D721Med (cell line): ENCODE measurements at places on chromosomes 5 and 9.

DNA sequence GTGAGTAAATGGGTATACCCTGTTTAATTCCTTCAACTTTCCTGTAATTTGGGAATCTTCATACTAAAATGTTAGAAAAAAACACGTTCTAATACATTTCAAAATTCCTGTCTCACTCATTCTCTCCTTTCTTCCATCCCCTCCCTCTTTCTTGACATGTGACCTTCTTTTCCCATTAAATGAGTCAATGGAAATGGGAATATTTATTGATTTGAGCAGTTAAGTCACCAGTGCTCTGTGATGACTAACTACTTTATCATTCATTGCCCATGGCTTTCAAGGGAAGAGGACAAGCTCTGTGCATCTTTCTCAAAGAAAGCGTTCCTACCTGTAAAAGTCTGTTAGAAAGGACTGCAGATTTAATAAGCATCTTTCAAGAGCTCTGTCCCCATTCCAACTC, 144.4 kb upstream of the MAP3K1 start:
- no peak for DNase-seq

DNA sequence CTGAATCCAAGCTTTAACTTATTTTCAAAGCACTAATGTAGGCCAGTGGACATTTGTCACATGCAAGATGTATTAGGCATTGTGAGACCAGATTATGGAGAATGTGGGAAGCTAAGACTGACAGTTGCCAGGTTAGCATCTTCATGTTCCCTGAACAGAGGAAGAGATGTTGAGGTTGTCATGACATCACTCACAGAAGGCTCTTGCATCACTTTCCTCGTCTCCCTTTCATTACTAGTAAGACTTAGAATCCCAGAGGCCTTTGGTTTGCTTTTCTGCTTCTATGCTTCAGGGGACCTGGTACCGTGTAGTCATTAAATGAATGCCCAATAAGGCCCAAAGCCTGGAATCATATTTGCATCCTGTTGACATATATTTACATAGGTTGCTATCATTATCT, 76.4 kb upstream of the RPS23 start:
- no peak for DNase-seq

- DNase-seq = no peak
Observed at GRCh38 chr9:87685441-87685840, 40.5 kb upstream of the CTSL start.

DNA sequence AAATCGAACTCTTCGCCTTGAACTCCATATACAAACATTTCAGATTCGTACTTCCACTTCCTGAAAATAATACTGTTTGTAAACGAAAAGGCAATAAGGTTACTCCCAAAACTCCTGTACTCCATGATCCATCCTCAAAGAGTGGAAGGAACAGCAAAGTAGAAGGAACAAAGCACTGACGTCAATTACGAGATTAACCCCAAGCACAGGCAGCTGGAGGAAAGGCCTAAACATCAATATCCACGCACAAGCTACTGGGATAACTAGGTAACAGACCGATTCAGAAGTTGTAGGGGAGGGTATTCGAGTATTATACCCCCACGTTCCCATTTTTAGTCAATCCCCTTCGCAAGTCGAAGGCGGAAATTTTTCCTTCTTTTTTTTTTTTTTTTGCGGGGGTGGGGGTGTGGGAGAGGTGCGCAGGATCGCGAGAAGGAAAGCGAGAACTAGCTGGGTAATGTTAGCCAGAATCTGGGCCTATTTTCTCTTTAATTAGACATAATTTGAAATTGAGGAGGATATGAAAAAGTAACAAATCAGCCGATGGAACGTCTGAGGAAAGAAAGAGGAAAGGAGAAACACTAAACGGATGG, 909 bp downstream of the AFF4 start:
- DNase-seq = no peak

GRCh38 chr5:34663771-34664496, 7.8 kb downstream of the RAI14 start:
- no peak for DNase-seq

GRCh38 chr5:126124706-126125345, 298.4 kb upstream of the GRAMD2B start:
- no peak for DNase-seq

DNA sequence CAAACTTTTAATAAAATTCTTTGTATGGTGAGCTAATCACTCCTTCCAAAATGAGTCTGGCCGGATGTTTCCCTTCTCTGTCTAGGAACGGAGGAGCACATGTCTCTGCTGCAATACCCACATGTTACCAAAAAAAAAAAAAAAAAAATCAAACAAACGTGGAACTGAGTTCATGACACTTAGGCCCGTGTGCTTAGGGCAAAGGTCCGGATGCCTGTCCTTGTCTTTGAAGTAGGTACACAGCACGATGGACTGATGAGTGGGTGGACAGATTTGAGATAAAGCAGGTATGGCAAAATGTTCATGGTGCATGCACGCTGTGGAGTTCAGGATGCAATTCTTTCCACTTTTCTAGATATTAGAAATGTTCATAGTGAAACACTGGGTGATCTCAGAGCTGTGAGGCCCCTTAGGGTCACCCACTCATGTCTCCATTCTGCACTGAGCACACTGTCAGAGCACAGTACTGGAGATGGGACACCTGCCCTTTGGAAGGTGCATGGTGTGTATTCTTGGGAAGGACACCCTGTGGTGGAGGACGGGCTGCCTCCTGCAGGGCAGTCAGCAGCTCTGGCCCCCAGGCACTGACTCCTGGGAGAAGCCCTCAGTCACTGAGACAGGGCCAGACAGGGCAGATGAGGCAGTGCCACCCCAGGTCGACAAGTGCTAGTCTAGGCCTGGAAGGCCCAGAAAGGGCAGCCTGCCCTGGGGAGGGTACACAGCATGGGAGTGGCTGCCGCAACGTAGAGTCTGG, 43.6 kb downstream of the GADD45G start:
- DNase-seq = no peak

DNA sequence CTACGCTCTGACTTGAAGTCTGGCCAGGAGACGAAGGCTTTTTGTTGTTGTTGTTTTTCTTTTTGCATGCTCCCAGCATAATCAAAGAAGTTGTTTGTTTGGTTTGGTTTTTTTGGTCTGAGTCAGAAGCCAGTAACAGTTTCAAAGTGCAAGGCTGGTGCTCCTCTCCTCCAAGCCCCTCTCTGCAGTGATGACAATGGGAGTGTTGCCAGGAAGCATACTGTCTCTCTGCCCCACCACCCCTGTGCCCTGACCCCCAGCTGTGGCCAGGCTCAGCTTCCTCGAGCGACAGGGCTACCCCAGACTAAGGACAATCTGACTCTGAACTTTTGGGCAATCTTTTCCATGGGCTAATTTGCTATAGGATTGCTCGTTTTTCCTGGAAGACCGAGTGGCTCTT, 173.8 kb upstream of the PITX1 start:
- no peak for DNase-seq

- no peak for DNase-seq
Observed at GRCh38 chr9:13268469-13268868, 11.0 kb downstream of the MPDZ start.

DNA sequence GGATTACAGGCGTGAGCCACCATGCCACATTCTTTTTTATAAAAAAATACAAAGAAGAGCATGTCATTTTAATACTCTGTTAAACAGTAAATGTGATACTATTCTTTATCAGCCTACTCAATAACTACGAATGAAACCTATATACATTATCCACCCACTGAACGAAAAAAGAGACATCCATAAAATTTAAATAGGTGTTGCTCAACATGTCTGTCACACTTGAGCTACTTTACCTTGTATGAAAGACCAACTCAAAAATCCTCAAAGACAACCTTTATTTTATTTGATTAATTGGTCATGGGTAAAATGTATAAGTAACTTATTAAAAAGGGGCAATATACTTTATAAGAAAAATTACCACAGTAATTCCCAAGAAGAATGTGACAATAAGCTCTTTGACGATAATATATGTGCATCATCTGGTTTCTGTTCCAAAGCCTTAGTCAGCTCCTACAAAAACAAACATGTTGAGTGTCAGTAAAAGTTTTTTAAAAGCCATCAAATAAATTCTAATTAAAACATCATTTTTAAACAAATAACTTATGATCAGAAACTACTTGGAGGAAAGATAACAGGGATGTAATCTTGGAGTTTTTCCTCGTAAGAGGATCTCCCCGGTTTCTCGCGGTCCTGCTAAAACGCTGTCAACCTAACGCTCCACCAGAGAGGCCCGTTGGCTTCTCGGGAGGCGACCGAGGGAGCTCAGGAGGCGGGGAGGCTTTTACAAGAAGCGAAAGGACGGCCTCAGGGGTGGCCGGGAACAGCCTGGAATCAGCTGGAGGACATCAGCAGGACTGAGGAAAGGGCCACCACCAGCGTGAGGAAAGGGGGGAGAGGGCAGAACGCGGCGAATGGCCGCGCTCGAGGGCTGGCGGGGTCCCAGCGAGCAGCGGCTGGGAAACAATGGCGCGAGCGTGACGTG, 13.5 kb upstream of the ANKRD18B start:
- no peak for DNase-seq

DNA sequence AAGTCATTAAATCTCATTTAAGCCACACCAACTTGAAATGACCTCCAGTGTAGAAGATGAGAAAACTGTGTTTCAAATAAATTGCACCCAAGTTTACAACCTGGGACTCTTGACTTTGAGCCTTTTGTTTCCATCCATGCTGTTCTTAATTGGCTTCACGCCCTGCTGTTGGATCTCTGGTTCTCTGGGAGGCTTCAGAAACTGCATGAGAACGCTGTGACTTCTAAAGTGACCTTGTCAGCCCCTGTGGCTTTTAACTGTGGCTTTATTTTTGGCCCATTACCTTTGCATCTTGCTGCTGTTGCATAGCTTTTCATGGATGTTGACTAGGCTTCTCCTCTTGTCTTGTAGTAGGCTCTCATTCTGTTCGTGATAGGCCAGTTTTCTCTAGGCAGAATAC, 29.3 kb downstream of the TNFAIP8 start:
- DNase-seq = no peak

- no peak for DNase-seq
Observed at GRCh38 chr5:43711496-43711895, 108.5 kb downstream of the NNT start.

DNA sequence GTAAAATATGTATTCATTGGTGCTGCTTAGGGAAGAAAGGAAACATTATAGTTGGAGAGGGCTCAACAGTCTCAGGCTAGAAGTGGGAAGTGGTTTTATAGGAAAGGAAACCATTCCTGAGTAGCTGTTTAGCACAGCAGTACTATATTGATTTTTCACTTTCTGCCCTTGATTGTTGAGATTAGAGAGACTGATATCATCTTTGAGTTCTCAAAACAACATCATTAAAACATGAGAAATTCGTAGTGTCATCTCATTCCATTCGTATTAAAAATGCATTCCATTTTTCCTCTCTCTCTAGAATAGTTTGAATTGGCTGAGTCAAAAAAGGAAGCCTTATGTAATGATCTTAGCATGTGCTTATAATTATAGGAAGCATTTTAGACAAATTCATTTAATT, 14.1 kb downstream of the POLR3G start:
- no peak for DNase-seq

GRCh38 chr9:128072144-128073021, 4.4 kb downstream of the SLC25A25 start:
- DNase-seq = no peak

DNA sequence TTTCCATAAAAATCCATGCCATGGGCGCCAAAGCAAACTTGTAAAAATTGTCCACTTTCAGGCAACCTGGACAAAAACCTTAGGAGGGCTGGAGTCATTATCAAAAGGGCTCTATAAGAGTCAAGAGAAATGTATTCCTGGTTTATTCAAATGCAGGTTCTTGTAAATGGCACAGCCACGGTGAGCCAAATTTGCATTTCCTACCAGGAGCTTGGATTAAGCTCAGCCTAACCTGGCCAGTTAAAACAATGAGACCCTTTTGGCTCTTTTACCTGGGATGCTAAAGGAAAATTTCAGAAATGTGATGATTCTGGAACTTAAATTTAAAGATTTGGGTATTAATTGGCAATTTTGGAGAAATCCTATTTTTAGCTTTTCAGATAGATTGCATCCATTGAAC, 8.9 kb upstream of the ZNF474 start:
- no peak for DNase-seq

DNA sequence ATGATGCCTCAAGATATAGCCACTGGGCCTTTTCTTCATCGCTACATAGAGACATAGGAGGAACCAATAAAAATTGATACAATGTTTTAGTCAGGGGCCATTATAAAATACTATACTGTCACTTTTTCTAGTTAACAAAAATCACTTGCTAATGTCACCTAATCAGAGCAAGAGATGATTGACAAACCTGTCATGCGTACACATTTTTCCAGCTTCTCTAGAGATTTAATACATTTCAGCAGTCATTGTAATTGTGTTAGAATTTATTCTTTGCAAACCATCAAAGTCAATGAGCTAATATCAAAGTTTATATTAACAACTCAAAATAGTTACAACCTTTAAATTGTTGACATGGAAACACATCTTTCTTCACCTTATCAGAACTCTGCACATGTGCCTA, 513.6 kb upstream of the SEMA6A start:
- no peak for DNase-seq

- DNase-seq = no peak
Observed at GRCh38 chr9:94864196-94864595, 137.7 kb downstream of the AOPEP start.

GRCh38 chr5:158283397-158283796, 424.5 kb upstream of the CLINT1 start:
- DNase-seq = no peak

GRCh38 chr5:80481019-80481893, 6.6 kb upstream of the FAM151B start:
- DNase-seq = no peak

GRCh38 chr5:31682851-31683250, 43.9 kb downstream of the PDZD2 start:
- no peak for DNase-seq

DNA sequence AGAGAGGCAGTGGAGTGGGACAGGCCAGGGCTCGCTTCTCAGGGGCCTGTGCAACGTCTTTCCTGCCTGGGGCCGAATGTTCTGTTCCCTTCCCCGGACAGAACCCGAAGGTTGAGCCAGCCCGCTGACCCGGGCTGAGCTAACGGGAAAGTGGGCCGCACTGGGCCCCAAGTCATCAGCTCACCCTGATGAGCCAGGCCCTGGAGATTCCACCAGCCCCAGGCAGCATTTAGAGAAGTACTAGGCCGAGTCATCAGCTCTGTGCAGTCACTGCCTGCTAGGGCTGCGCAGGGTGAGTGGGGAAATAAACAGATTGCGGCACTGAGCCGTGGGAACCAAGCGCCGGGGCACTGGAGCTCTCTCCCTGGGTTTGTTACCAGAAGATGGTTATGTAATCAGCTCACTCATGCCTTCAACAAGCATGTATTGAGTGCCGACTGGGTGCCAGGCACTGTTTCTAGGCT, 29.1 kb upstream of the DUSP1 start:
- no peak for DNase-seq
